CD8-positive, alpha-beta memory T cell (primary cell): ENCODE measurements at places on chromosomes 1 and 21.

GRCh38 chr1:233675446-233675845 lies 61.5 kb downstream of the KCNK1 start:
- no peak for DNase-seq
- no peaks in the 10 kb centered on the region for H3K4me1 ChIP-seq
- H3K27ac ChIP-seq = no peak overlapping the region
- H3K36me3 ChIP-seq = no peaks in the 10 kb centered on the region
- H3K27me3 ChIP-seq = no peaks in the 10 kb centered on the region
- no peak overlapping the region for H3K4me3 ChIP-seq

GRCh38 chr1:164769486-164770130 lies 210.6 kb downstream of the PBX1 start:
- no peaks in the 10 kb centered on the region for H3K4me1 ChIP-seq
- H3K27ac ChIP-seq = no peak overlapping the region
- DNase-seq = no peak
- H3K4me3 ChIP-seq = no peak overlapping the region
- H3K27me3 ChIP-seq = no peaks in the 10 kb centered on the region

GRCh38 chr21:25490742-25491141 lies 116.5 kb downstream of the MRPL39 start:
- H3K4me3 ChIP-seq = no peak overlapping the region
- H3K27ac ChIP-seq = no peak overlapping the region
- H3K36me3 ChIP-seq = no peaks in the 10 kb centered on the region
- no peaks in the 10 kb centered on the region for H3K27me3 ChIP-seq
- H3K4me1 ChIP-seq = no peaks in the 10 kb centered on the region
- DNase-seq = no peak

DNA sequence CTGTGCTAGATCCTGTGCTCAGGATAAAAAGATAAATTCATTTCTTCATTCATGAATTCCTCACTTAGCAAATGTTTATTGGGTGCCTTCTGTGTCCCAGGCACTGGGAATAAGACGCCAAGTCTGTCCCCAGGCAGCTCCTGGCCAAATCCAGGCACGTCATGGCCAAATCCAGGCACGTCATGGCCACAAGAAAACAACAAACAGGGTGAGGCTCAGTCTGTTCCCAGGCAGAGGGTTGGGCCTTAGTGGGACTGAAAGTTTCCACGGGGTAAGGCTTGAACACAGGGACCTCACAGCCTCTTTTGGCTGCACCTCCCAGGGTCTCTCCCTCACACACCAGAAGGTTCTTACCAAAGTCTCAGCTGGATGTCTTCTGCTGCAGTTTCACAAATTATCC lies 95.7 kb downstream of the PAX7 start:
- no peak for DNase-seq
- H3K27ac ChIP-seq = no peak overlapping the region
- no peak overlapping the region for H3K4me3 ChIP-seq
- H3K4me1 ChIP-seq = no peaks in the 10 kb centered on the region
- no peaks in the 10 kb centered on the region for H3K27me3 ChIP-seq

DNA sequence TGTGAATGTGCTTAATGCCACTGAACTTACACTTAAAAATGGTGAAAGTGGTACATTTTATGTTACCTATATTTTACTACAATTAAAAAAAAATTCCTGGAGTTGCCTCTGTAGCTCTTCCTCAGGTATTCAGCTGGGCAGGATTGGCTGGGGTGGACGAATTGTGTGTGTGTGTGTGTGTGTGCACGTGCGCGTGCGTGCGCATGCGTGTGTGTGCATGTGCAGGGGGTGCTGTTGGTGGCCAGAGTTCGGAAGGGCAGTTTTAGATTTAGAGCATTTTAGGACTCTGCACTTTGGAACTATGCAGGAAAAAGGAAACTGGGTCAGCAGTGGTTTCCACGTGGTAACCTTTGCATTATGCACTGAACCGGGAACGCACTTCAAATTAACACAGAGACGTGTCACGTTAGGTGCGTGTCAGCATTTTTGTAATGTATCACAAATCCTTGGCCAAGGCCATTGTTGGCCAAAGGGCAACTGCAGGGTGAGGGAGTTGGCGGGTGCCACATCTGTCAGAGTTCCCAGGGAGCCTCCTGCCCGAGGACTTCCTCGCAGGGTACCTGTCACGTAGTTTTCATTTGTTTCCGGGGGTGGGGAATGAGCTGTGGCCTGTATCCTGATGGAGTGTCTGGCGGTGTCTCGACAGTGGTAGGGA lies 312.8 kb downstream of the CAMTA1 start:
- no peak overlapping the region for H3K4me3 ChIP-seq
- no peaks in the 10 kb centered on the region for H3K36me3 ChIP-seq
- no peak overlapping the region for H3K27ac ChIP-seq
- DNase-seq = no peak
- H3K27me3 ChIP-seq = no peaks in the 10 kb centered on the region

DNA sequence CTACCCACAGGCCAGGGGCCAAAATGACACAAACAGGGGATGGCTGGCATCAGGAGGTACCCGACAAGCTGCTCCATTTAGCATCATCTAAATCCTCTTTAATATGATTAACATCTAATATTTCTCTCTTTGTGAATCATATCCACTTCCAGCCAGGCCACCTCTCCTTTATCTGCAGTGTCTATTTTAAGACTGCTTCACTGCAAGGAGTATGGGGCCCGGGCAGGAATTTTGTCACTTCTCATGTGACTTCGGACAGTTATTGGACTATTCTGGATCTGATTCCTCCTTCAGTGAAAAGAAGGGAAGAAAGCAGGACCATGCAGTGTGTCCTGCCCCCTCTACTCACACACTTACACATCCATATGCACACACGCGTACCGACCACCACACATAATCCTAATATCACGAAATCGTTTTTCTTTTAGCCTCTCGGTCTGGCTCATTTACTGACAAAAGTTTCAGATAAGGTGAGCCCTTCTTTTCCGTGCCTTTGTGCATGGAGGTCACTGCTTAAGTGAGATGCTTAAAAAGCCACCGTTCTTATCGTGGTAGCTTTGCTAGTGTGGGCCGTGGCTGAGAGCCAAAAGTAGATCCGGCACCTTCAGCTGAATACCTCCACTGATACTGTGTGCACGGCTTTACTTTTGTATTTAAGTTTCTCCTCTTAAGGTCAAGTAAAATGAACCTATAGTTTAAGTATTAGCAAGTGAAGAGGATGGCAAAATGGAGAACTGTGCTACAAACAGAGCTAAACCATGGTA lies 26.0 kb downstream of the PROX1 start:
- no peak overlapping the region for H3K4me3 ChIP-seq
- no peaks in the 10 kb centered on the region for H3K36me3 ChIP-seq
- no peak overlapping the region for H3K27ac ChIP-seq
- H3K4me1 ChIP-seq = no peaks in the 10 kb centered on the region
- no peaks in the 10 kb centered on the region for H3K27me3 ChIP-seq
- DNase-seq = no peak

- DNase-seq = no peak
- H3K27me3 ChIP-seq = no peaks in the 10 kb centered on the region
- no peaks in the 10 kb centered on the region for H3K36me3 ChIP-seq
- no peaks in the 10 kb centered on the region for H3K4me1 ChIP-seq
Measured at GRCh38 chr1:12565094-12565965, 52.7 kb downstream of the DHRS3 start.

DNA sequence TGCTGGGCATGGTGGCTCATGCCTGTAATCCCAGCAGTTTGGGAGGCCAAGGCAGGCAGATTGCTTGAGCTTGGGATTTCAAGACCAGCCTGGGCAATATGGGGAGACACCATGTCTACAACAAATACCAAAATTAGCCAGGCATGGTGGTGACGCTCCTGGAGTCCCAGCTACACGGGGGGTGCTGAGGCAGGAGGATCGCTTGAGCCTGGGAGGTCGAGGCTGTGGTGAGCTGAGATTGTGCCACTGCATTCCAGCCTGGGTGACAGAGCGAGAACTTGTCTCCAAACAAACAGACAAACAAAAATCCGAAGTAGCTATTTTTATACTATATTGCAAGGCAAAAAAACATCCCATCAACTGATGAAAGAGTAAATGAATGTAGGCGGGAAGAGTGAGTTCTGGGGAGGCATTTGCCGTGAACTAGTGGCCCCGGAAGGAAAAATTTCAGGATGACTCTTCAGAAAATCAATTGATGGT lies 40.6 kb downstream of the NCMAP start:
- no peak for DNase-seq
- H3K36me3 ChIP-seq = no peaks in the 10 kb centered on the region
- peaks cover 3% of the 10 kb centered on the region for H3K27me3 ChIP-seq
- H3K4me1 ChIP-seq = no peaks in the 10 kb centered on the region
- no peak overlapping the region for H3K4me3 ChIP-seq

DNA sequence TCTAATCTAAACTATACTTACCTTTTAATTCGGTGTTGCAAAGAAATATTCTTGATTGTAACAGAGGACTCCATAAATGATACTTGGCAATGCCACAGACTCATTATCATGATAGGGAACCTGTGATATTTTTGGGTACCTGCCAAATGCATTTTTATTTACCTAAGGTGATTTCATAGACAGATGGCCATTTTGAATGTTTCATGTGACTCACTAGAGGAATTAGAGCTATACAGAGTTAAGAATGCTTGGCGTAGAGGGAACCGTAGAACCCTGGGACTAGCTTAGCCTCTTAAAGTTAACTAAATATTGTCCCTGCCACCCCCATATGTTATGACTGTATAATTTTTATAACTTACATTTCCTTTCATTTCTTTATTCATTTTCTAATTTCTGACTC lies 136.1 kb downstream of the DISP1 start:
- no peaks in the 10 kb centered on the region for H3K4me1 ChIP-seq
- no peak overlapping the region for H3K27ac ChIP-seq
- DNase-seq = no peak
- H3K4me3 ChIP-seq = no peak overlapping the region
- no peaks in the 10 kb centered on the region for H3K36me3 ChIP-seq
- H3K27me3 ChIP-seq = no peaks in the 10 kb centered on the region

GRCh38 chr1:201290551-201290950 lies 7.2 kb downstream of the PKP1 start:
- H3K27me3 ChIP-seq = peaks cover 4% of the 10 kb centered on the region
- H3K4me3 ChIP-seq = no peak overlapping the region
- H3K36me3 ChIP-seq = no peaks in the 10 kb centered on the region

DNA sequence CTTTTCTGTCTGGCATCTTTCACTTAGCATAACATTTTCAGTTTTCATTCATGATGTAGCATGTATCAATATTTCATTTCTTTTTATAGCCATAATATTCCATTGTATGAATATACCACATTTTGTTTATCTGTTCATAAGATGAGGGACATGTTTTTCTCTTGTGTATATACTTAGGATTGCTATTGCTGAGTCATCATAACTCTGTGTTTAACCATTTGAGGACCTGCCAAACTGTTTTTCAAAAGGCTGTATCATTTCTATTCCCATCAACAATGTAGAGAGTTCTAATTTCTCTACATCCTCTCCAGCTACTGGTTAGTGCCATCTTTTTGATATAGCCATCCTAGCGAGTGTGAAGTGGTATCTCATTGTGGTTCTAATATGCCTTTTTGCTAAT lies 26.2 kb downstream of the MPZL1 start:
- H3K36me3 ChIP-seq = no peaks in the 10 kb centered on the region
- H3K4me1 ChIP-seq = no peaks in the 10 kb centered on the region
- no peaks in the 10 kb centered on the region for H3K27me3 ChIP-seq
- H3K27ac ChIP-seq = no peak overlapping the region
- no peak overlapping the region for H3K4me3 ChIP-seq

GRCh38 chr1:1020415-1021009 lies 592 bp downstream of the AGRN start:
- H3K4me1 ChIP-seq = peaks cover 13% of the 10 kb centered on the region
- DNase-seq = no peak
- no peak overlapping the region for H3K4me3 ChIP-seq
- H3K36me3 ChIP-seq = no peaks in the 10 kb centered on the region

- H3K36me3 ChIP-seq = peaks cover 41% of the 10 kb centered on the region
- H3K27me3 ChIP-seq = no peaks in the 10 kb centered on the region
- peak overlapping the region; percentile 81 for H3K27ac ChIP-seq
- DNase-seq = peak; percentile 91
Measured at GRCh38 chr1:9717193-9718005, 65.9 kb downstream of the PIK3CD start.

DNA sequence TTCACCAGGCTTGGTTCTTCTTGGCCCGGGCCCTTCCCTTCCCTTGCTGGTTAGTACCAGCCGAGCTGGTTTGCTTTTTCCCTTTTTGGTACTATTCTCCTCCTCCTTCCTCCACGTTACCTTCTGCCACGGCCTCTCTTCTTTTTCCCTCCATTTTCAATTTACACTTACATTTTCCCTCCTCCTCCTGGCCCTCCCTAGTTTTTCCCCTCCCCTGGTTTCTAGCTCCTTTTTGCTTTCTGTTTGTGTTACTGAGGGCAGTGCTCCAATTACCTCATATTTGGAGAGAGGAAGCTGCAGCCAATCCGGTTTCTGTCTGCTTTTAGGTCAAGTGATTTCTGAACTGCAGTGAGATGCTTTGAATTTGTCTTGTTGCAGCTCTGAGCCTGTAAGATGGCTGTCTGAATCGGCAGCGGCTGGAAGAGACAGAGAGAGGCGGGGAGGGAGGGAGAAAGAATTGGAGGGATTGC lies 63.7 kb downstream of the MACF1 start:
- H3K36me3 ChIP-seq = no peaks in the 10 kb centered on the region
- no peak overlapping the region for H3K27ac ChIP-seq
- peak; percentile 7 for DNase-seq
- no peaks in the 10 kb centered on the region for H3K27me3 ChIP-seq

DNA sequence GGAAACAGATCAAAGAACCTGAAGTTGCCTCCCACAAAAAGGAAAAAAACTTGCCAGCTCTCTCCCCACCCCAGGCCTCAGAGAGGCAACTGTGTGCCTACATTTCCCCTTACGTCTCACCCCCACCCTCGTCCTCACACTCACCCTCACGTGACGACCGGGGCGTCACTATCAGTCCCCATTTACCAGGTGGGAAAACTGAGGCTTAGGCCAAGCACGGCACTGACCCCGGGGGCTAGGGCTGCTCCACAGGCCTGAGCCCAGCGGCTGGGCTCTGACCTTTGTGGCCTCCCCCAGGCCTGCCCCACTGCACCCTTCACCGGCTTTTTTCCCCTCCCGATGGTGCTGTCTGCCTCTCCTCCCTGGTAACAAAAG lies 51.5 kb upstream of the RUNX3 start:
- no peak overlapping the region for H3K4me3 ChIP-seq
- no peaks in the 10 kb centered on the region for H3K36me3 ChIP-seq
- H3K27me3 ChIP-seq = no peaks in the 10 kb centered on the region
- peaks cover 75% of the 10 kb centered on the region for H3K4me1 ChIP-seq
- no peak overlapping the region for H3K27ac ChIP-seq
- peak; percentile 55 for DNase-seq

DNA sequence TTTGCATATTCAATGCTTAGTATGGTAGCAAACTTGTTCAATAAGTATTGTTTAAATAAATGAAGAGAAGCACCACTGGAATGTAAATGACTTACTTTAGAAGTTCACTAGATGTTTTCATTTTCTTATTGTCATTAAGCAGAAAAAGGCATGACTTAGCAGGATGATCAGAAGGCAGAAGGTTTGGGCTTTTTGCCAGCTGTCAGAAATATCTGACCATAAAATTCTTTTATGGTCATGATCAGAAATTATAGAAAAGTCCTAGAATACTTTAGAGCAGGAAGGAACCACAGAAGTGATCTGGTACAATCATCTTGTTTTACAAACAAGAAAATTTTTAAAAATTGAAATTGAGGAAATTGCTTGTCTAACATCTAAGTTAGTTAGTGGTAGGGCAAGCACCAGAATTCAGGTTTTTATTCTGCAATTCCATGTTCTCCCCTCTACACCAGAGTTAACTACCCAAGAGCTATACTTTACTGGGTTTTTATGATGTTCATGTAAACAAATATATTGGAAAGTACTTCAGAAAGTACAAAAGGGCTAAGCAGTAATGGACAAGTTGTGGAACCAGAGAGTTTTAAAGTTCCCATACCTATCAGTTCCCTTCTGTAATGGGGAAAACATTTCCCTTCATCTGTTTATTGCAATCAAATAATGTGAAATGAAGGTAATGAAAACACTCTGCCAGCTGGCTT lies 10.1 kb downstream of the FMO5 start:
- no peak overlapping the region for H3K4me3 ChIP-seq
- no peaks in the 10 kb centered on the region for H3K36me3 ChIP-seq
- H3K27me3 ChIP-seq = no peaks in the 10 kb centered on the region
- no peak overlapping the region for H3K27ac ChIP-seq
- no peaks in the 10 kb centered on the region for H3K4me1 ChIP-seq
